Epithelial cell of proximal tubule (primary cell): ENCODE measurements at places on chromosomes 12 and 14. TPM values are rescaled to one million over a fixed set of nuclear protein-coding genes. Genes with fewer than 3 reads are reported as not detected.

GRCh38 chr12:3160081-3160480, 82.9 kb downstream of the TSPAN9 start:
- DNase-seq: no peak

GRCh38 chr14:24279301-24280186, 8.1 kb upstream of the RABGGTA start:
- no peak for DNase-seq

GRCh38 chr12:57513266-57513665, 7.0 kb downstream of the DDIT3 start:
- no peak for DNase-seq

CLEC2A gene
- not detected in 2 replicates for total RNA-seq

PMCH gene
- not detected in 2 replicates for total RNA-seq

KCNMB4 gene
- 0.51 and 0.98 TPM in 2 replicates for total RNA-seq

ALX1 gene
- total RNA-seq: not detected in 2 replicates

A2ML1 gene
- 0.22 TPM in 1 of 2 replicates, not detected in the other for total RNA-seq

FAIM2 gene
- total RNA-seq: not detected in 2 replicates

LRRIQ1 gene
- total RNA-seq: 0.29 and 0.92 TPM in 2 replicates

KLRF1 gene
- not detected in 2 replicates for total RNA-seq
